Bone marrow (tissue), 2 donors: ENCODE measurements at places on chromosomes 1 and 21.

DNA sequence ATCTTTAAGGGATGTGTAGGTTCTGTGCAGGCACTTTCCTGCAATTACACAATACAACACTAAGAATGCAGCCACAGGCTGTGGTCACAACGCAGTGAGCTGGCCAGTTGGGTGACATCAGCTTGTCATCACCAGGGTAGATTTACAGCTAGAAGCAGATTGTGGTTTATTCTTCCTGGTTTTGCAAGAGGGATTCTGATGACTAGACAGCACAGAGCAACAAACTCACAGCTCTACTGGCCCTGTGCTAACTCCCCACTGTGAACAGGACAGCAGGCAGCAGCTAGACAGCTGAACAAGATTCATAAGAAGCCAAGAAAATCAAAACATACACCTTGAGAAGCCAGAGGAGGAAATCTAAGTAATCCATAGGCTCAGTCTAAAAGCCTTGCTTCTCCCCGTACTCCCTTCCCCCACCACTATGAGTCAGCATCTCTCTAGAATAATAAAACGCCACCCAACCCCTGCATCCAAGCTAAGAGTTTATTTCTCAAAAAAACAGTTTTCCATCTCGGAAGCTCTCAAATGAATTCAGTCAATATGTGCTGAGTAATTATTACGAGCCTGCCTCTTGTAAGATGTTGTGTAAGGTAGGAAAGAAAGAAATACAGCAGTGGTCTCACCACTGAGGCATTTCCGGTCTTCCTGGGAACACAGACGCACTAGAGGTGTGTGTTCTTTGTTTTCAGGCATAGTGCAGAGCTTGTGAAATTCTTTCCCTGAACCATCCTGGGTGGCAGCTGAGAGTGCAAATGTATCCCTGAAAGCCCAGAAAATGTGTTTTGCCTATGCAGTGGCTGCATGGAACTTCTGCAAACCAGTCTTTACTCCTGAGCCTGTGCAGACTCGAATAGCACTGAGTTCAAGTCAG is 162.8 kb downstream of the NTPCR start:
- DNase-seq, result peak; percentile 92

- no peak for DNase-seq
Measured at GRCh38 chr1:172431721-172432192, 11.3 kb downstream of the C1orf105 start.

DNA sequence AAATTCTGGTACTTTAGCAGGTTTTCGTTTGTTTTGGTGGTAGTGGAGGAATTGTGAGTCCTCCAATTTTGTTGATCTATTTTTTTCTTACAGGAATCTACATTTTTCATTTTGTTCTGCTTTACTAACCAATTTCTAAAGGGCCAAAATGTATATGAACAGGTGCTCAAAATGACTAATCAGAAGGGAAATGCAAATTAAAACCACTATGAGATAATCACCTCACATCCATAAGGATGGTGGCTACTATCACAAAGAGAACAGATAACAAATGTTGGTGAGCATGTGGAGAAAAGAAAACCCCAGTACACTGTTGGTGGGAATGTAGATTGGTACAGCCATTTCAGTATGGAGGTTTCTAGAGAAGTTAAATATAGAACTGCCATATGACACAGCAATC is 134.2 kb downstream of the LMO4 start:
- no peak for DNase-seq

DNA sequence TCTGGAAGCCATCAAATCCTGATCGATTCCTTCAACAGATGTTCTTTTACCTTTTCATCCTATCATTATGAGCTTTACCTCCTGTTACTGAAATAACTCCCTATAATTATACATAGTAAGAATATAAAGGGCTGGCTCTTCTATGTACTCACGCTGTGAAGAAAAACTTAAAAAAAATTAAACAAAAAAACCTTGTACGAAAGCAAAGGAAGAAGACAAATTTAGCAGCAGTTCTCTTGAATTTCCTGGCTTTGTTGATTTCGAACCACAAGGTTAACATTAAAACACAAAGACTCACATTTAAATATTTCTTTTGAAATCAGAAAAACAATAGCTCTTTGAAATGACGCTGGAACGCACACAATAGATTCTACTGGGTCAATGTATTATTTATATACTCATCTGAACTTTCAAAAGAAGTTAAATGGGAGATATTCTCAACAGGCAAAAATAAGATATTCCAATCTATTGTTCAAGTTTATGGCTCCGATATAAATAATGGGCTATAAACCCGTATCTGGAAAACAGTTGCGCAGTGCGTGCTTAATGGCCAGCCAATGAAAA is 13.6 kb upstream of the SPEN start:
- no peak for DNase-seq
